Colonic mucosa (tissue), 4 donors: ENCODE measurements at places on chromosomes 6 and 20.

DNA sequence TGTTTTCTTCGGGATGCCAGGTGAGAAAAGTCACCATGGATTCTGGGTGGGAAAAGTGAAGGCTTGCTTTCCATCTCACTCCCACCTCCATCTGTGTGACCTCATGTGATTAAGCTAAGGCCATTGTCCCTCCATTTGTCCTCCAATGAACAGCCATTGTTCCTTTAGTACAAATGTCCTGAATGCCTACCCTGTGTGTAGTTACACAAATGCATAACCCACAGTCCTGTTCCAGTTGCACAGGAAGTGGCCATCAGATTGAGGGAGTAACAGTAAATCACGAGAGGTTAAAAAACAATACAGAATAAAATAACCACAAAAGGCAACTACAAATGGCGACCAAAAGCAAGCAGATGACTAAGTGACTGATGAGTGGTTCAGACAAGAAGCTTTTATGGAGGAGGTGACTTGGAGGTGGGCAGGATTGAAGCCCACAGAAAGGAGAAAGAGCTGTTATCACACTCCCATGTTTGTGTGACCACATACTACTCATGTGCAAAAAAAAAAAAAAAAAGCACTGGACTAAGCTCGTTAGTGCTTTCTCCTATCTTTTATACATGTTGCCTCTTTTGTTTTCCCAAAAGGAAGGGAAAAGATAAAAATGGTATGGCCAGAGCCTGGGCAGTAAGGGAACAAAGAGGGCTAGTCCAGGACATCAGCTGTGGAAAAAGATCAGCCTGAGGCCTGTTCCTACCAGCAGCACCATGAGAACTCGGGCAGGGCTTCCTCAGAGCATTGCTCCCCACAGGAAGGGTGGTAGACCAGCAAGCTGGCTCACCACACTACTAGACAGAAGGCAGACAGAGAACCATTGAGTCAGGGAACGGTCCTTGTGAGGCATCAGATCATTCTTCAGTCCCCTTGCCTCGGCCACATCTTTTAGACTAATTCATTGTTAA, 111.0 kb downstream of the TFAP2A start:
- no peak for DNase-seq

DNA sequence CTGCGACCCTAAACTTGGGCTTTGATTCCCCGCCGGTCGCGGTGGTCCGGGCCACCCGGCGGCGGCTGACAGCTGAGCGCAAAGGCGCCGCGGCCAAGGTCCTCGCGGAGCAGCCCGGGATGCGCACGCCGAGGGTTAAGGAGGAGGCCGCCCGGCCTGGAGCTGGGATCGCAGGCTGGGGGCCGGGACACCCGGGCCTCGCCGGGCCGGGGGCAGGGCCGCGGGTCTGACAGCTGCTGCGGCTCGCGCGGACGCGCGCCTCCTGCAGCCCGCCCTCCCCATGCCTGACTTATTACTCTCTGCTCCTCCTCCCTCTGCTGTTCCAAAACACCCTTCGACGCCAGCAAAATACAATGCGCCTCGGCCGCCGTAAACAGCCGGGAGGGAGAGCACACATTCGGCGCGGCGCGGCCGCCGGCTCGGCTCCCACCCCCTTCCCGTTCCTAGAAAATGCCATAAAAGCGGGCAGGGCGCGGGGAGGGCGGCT, 746 bp downstream of the BACH2 start:
- DNase-seq, result peak; percentile 66

- peak; percentile 67 for DNase-seq
Measured at GRCh38 chr6:11356404-11357155, 124.1 kb upstream of the NEDD9 start.

GRCh38 chr6:143525356-143525755, 13.8 kb upstream of the FUCA2 start:
- DNase-seq, result no peak

GRCh38 chr6:75263401-75263750, 19.8 kb upstream of the COX7A2 start:
- no peak for DNase-seq

DNA sequence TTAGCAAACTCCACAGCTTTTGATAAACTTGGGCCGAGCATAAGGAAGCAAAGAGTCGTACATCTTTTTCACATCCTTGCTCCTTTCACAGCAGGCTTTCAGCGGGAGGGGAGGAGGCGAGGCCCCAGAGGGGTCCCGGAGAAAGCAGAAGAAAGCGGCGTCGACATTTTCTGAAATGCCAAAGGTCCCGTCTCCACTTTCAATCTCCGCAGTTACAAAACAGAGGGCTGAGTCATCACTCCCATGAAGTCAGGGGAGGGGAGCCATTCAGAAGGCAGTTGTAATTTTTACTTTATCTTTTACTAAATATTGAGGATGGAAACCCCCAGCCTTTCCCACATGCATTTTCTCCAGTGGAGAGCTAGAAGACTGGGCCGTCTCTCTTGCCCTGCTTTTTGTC, 174.2 kb upstream of the THBS2 start:
- no peak for DNase-seq

- DNase-seq, result no peak
Measured at GRCh38 chr6:102126488-102126887, 733.0 kb downstream of the GRIK2 start.

DNA sequence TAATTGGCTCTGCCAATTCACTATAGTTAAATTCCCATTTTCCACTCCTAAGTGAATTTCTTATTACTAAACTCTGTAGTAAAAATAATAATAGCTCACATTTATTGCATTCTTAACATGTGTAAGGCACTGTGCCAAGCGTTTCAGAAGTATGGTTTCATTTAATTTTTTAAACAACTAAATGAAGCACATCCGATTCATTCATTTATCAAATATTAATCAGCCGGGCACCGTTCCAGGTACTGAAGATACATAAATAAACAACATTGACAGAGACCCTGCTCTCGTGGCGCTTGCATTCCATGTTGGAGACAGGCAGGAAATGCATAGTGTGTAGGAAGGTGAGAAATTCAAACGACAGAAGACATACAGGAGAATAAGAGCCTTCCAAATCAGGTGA, 423.2 kb upstream of the JARID2 start:
- DNase-seq, result no peak

- no peak for DNase-seq
Measured at GRCh38 chr20:11119573-11119972, 445.8 kb upstream of the JAG1 start.

DNA sequence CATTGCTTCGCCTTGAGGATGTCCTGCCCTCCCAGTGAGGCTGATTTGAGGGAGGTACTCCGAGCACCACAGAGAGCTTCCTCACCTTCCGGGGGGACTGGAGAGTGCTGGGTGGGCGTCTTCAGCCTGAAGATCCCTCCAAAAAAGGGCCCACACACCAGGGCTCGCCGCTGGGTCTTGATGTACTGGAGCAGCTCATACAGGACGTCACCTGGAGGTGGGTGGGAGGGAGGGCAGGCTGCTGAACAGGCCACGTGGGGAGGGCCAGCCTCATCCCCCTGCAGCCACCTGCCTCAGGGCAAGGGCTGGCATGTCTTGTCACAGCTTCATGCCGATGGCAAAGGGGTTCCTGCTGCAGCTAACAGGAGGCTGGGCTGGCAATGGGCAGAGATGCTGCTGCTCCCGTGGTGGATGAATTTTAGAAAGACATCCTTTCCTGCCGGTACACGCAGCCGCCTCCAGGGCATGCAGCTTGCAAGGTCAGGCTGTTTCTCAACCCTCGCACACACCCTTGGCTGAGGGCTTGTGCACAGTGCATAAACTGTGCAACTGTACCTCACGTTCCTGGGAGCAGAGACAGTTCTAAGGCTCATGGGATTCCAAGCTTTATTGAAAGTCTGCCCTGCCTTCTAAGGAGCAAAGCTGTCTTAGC, 14.0 kb downstream of the ETV7 start:
- DNase-seq, result no peak

DNA sequence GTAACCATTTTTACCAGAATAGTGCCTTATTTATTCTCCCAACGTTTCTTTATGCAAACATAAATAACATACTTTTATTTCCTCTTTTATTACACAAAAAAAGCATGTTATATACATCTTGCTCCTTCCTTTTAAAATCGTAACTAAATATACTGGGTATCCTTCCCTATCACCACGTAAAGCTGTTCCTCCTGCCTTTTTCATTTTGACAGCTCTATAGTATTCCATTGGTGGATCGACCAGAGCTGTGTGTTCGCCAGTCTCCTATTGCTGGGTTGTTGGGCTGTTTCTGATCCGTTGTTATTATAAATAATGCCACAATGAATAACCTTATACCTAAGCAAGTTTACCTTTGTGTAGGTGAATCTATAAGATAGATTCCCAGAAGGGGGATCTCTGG, 46.9 kb upstream of the DDR1 start:
- DNase-seq, result no peak

DNA sequence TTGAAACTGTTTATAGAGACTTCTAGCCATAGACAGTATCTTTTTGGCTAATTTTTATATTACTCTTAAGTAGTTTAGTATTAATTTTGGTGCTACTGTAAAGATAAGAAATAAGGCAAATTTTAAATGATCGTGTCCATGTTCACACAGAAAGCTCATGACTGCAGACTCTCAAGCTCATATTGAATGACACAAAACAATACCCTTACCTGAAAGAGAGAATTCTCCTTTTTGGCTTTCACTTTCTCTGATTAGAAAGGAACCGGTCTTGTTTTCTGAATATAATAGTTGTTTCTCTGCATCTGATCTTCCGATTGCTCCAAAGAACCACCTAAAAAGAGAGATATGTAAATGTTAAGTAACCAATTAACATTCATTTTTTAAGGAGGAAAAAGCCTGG, 57.0 kb downstream of the FRK start:
- no peak for DNase-seq

- no peak for DNase-seq
Measured at GRCh38 chr6:169371344-169372127, 117.9 kb upstream of the THBS2 start.

- DNase-seq, result no peak
Measured at GRCh38 chr20:25464501-25465242, 57.2 kb downstream of the GINS1 start.

GRCh38 chr6:69456086-69456485, 340.7 kb downstream of the LMBRD1 start:
- DNase-seq, result no peak

GRCh38 chr6:112203577-112204349, 50.6 kb downstream of the LAMA4 start:
- DNase-seq, result no peak

- no peak for DNase-seq
Measured at GRCh38 chr6:21823371-21823770, 229.8 kb downstream of the SOX4 start.

DNA sequence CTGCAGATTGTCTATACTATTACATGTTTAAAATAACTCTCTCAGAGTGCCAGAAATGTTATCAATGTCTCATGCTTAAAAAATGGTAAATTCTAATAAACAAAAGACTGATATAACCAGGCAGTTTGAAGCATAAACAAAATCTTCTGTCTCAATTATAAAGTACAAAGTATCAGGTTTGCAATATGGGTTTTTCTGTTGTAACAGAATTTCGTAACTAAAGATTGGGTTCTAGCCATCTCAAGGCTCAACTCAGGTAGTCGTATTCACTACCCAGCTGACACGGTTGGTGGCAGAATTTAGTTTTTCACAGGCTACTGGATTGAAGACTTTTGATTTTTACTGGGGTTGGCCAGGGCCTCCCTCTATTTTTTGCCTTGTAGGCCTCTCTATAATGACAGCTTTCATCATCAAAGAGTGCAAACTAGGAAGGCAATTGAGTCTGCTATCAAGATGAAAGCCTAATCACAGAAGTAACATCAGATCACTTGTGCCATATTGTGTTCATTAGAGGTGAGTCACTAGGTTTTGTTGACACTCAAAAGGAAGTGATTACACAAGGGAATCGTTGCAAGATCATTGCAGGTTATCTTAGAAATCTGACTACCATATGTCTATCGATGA, 3.6 kb downstream of the CYP39A1 start:
- DNase-seq, result no peak

- no peak for DNase-seq
Measured at GRCh38 chr6:160253714-160254113, 4.9 kb downstream of the SLC22A2 start.

GRCh38 chr6:142009647-142010046, 123.1 kb upstream of the GJE1 start:
- DNase-seq, result no peak

GRCh38 chr20:21918398-21918797, 212.9 kb downstream of the PAX1 start:
- DNase-seq, result no peak

DNA sequence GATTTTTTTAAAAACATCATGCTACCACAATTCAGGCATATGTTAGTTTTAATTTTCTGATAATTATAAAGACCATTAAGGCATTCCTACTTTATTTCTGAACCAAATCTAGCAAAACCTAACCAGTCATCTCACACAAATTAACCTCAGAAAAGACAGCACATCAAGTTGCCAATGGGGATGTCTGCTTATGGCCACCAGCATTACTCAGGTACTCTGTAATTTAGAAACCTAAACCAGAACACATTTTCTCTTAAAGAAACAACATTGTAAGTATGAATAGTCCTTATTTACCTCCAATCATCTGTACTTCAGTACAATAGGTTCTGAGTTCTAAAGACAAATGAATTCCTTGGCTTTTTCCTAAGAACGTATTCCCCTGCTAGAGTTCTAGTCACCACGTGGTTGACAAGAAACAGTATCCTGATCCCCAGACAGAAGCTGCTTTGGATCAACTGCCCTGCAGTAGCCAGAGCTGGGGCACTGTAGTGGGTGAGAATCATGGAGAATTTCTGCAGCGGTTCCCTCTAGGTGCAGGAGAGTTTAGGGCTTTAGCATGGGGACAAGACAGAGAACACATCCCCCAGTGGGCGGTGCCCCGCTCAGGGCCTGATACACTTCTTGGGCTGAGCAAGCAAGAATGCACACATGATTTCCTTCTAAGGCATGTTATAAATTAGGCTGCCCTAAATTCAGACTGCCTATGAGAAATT, 15.4 kb downstream of the GCLC start:
- DNase-seq, result no peak

- DNase-seq, result peak; percentile 61
Measured at GRCh38 chr20:25252686-25253421, 5.0 kb downstream of the PYGB start.

- DNase-seq, result no peak
Measured at GRCh38 chr20:2000285-2000684, 6.4 kb upstream of the PDYN start.

GRCh38 chr20:32343439-32343838, 14.7 kb upstream of the ASXL1 start:
- no peak for DNase-seq

DNA sequence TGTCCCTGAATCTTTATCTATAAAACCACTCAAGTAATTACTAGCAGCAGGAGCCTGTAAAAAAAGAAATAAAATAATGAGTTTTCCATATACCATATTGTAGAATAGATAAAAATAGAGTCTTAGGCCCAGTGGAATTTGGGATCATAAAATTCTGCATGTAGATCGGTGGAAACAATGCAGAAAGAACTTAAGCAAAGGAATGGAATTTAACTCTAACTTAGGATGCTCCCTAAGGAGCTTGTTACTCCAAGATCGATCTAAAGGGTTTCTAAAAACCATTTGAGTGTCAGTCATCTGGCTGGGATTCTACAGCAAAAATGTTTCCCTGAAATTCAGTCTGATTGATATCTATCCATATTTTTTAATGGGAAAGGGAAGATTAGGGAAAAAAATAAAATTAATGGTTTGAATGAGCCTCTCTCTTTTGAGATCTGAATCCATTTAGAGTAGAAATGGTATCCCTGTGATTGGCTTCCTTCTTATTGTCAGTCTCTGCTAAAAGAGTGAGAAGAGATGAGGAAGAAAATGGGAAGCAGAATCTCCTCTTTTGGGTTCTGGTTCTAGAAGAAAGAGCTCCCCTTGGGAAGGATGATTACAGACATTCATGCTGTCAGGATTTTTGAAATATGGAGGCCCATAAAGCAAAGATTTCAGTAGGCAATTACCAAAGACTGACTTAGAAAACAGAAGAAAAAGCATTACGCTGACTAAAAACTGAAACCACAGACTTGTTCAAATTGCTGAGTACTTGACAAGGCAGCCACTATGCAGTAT, 564.3 kb upstream of the MARCKS start:
- DNase-seq, result no peak
